Stimulated activated CD4-positive, alpha-beta T cell treated with anti-CD3 and anti-CD28 coated beads, TNF-alpha, amount 100 ng/mL, for 4 hours (primary cell): ENCODE measurements at places on chromosomes 5 and 9.

DNA sequence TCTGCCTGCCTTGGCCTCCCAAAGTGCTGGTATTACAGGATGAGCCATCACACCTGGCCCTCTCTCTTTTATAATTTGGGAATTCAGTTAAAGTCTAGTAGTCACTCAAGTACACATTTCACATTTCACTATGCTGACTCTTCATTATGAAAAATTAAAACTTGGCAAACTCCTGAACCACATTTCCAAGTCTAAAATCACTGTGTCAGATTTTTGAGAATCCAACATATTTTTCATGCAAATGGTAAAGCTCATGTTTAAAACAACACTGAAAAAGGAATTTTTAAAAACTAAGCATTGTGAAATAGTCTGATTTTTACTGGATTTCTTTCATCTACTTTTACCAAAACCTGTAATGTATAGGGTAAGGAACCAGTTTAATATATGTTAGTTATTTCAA, 92.3 kb downstream of the SVEP1 start:
- no peak for DNase-seq

DNA sequence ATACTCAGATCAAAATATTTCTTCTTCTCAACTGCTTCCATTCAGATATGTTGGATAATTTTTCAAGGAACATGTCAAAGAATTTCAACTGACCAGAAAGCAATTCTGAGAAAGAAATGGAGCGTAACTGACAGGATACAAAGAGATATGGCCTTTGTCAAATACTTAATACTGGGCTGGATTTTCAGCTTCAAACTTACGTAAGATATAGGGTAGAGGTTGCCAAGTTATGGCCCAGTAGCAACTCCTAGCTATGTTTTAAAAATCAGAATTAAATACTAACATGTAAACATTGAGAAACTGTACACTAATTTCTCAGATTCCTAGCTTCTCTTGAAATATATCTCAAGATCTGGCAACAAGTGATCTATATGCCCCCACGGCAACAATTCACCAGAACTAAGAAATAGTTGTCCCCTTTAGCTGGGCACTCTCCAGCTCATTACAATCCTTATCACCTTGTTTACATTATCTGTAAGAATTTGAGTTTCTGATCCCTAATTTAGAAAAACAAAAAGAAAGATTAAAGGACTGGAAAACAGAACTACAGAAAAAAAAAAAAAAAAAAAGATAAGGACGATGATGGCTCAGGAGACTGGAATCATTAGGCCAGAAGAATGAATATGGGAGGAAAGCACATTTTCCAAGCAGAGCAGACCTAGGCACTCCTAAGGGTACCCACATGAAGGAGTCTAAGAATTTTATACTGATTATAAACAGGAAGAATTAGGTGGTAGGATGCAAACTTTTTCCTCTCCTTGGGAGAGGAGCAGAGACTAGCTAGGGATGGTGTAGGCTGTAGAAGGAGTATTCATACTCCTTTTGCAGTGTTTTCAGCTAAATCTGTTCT, 23.0 kb downstream of the INIP start:
- DNase-seq: no peak

DNA sequence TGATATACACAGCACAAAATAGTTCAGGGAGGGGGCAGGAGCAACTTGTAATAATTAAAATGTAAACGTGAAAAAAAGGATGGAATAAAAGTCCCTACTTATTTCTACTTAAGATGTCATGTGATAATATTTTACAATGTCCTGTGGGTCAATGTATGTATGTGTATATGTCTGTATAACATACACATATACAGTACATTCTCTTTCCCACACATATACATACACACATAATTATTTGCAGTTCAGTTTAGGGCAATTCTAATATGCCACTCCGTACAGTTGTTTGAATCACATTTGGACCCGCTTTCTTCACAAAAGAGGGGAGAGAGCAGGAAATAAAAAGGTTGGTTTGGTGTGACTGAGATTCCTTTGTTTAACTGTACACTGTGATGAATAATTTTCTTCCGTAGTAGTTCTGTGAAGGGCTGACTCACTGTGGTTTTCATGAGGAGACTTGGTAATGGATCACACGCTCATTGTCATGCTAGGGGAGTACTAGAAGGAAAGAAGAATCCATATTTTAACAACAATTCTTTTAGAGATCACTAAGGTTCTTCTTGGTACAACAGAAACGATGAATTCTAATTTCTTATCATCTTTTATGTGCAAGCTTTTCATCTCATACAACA, 26.2 kb upstream of the ACOT12 start:
- no peak for DNase-seq

DNA sequence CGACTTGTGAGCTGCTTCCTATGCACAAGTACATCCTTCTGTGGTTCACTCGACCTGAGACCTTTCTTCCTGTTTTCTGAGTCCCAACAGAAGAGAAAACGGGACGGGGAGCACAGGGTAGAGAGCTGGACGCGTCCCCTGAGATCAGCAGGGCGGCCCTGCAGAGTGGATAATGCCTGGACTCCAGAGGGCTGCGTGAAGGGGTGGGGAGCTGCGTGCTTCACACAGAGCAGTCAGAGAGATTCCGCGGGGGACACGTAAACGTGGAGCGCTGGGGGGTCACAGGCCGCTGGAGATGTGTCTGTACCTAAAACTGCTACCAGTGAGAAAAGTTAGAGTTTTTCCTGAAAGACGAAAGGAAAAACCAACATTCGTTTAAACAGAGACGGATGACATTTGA, 46.3 kb downstream of the HSD17B3 start:
- DNase-seq: no peak

DNA sequence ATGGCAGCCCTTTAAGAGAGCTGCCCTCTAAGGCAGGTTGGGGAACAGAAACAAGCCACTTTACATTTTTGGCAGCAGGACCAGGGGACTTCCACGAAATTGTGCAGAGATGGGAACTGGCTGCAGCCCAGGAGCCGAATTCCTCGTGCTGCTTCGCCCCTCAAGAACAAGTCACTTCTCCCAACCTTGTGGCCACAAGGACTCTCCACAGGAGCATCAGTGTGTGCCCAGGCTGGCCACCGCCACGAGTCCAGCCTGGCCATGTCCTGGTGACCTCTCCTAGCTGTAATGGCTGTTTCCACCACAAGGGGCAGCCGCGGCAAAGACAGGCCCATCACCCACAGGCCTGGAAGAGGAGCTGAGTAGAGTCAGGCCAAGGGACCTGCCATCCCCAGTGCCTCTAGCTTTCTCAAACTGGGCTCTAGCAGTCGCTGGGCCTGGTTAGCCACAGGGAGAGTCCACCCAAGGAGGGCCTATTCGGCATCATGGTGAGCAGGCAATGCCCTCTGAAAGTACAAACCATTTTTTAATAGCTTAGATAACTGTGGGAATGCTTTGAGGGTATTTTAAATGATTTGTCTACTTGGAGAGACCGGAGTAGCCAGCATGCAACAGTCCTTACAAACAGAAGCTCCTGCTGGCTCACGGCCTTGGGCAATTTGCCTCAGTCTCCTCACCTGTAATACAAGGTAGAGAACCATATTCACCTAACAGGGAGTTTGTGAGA, 129.0 kb downstream of the COL23A1 start:
- no peak for DNase-seq

GRCh38 chr5:74262544-74263207, 377.9 kb downstream of the ENC1 start:
- no peak for DNase-seq

- DNase-seq: no peak
Measured at GRCh38 chr5:104706600-104706999, 1144.0 kb upstream of the NUDT12 start.

GRCh38 chr9:88587885-88588649, 53.1 kb downstream of the NXNL2 start:
- no peak for DNase-seq

GRCh38 chr5:126937771-126938170, 92.6 kb downstream of the MARCHF3 start:
- no peak for DNase-seq

DNA sequence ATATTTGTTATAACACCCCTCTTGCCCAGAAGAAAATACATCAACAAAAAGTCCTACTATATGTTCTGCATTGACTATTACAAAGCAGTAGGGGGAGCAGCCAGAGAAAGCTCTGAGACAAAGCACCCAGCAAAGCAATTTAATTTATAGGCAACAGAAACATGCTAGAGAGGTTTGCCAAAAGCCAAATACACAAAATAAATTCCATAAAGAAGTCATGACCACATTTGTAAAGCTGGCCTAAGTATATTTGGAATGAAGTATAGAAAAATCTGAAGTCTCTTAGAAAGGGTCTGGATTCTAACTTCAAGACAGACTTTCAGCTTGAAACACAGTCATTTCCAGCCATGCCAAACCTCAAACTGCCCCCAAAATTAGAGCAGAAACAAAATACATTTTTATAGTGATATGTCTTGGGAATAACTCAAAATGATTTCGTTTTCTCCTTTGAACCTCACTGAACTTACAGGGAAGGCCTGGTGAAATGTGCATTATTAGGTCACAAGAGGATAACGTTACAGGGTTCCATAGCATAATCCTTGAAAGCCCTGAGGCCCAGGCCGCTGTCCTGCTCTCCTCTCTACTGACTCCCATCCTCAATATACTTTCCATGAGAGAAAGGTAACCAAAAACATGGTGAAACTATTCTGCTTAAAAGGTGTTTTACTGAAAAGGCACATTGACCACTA, 451.8 kb downstream of the RAB3C start:
- DNase-seq: no peak

- no peak for DNase-seq
Measured at GRCh38 chr9:110133608-110134210, 74.2 kb downstream of the C9orf152 start.

DNA sequence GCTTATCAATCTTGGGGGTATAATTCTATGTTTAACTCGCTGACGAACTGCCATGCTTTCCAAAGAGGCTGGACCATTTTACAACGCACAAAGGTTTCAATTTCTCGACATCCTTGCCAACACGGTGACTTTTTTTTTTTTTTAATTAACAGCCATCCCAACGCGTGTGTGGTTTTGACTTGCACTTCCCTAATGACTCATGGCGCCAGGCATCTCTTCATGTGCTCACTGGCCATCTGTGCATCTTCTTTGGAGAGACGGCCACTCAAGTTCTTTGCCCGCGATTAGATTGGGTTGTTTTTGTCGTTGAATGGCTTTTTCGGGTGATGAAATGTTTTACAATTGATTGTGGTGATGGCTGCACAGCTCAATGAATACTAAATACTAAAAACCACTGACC, 12.5 kb upstream of the CARD9 start:
- no peak for DNase-seq

DNA sequence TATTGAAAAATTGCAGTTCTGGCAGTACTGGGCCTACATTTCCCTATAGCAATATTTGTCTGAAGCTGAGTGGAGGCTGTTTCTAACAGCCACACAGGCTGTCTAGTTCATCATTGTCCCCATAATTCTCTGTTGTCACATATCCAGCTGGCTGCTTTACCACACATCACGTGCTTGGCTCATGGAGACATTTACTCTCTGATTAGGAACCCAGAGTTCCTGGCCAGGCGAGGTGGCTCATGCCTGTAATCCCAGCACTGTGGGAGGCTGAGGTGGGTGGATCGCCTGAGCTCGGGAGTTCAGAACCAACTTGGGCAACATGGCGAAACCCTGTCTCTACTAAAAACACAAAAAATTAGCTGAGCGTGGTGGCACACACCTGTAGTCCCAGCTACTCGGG, 81.4 kb downstream of the PGM5 start:
- DNase-seq: no peak

- no peak for DNase-seq
Measured at GRCh38 chr9:115038178-115038577, 79.8 kb downstream of the TNC start.

DNA sequence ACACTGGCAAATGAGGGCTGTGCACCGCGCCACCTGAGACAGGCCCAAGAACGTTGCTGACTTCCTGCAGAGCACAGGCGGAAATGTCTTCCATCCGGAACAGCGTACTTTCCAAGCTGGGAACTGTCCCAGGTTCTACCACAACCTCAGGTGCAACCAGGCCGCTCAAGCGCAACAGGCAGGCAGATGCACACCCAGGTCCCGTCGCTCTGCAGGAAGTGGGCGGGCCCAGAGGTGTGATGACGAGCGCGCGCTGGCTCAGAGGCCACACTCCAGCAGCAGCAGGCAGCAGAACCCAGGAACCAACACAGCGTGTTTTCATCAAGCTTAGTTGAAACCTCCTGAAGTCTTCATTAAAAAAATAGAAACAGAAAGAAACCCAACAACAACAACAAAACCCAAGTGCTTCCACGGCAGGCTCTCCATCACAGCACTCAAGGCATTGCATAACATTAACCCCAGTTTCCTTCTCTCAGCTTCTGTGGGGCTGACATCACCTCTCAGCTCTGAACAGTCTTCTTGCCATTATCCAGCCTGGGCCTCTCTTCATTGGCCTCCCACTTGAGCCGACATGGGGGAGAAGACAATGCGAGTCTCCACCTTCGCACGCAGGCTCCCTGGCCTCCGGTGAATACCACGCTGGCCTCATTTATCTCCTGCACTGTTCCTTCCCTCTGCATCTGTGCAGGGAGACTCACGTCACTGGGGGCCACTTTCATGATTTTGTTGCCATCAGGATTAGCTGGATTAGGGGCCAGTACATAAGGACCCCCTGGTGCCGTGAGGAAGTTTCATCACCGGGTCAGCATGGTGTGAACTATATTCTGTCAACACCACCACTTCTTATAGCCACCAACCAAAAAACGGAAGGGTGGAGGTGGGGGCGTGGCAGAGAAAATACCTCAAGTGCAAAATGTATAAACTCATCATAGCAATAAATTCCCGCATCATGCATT, 22.1 kb downstream of the PTCH1 start:
- DNase-seq: peak; percentile 70

DNA sequence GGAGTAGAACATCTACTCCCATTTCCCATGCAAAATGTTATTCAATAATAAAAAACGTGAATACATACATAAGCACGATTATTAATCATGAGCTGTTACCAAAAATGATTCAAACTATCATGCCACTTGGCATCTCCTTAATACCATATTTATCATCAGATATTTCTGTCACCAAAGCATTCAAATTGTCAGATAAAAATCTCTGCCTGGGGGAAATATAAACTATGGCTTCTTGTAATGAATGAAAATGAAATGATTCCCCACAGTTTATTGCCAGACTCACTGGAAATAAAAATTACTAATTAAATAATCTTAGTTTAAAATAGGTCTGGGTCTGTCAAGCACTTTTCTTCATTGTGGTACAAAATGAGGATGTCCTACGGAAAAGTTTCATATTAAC, 265.4 kb downstream of the EDIL3 start:
- DNase-seq: no peak

GRCh38 chr5:143244000-143244736, 159.3 kb downstream of the NR3C1 start:
- no peak for DNase-seq

DNA sequence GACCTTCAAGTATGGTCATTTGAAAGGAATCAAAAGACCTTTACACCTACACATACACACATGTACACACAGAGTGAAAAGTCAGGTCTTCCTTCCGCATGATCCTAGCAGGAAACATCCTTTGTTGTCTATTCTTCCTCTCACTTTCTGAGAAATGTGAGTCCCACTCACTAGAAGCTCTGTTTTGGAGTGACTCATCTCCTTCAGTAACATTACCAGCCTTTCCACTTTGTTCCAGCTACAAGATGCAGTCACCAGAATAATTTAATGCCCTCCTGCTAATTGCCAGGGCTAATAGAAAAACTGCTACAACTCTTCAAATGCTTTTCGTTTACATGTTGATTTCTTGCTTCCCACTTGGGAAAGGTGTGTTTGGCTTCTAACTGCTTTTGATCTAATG, 417.3 kb downstream of the RASEF start:
- DNase-seq: no peak
